ENCODE measurements at places on chromosomes 2 and 18. TPM values are rescaled to one million over a fixed set of nuclear protein-coding genes. Genes with fewer than 3 reads are reported as not detected.

GRCh38 chr2:231393149-231394131 lies 2.1 kb upstream of the B3GNT7 start:
- peak; percentile 47 for DNase-seq

GRCh38 chr2:42794271-42795046 lies 2.1 kb upstream of the HAAO start:
- peak; percentile 32 for DNase-seq

DNA sequence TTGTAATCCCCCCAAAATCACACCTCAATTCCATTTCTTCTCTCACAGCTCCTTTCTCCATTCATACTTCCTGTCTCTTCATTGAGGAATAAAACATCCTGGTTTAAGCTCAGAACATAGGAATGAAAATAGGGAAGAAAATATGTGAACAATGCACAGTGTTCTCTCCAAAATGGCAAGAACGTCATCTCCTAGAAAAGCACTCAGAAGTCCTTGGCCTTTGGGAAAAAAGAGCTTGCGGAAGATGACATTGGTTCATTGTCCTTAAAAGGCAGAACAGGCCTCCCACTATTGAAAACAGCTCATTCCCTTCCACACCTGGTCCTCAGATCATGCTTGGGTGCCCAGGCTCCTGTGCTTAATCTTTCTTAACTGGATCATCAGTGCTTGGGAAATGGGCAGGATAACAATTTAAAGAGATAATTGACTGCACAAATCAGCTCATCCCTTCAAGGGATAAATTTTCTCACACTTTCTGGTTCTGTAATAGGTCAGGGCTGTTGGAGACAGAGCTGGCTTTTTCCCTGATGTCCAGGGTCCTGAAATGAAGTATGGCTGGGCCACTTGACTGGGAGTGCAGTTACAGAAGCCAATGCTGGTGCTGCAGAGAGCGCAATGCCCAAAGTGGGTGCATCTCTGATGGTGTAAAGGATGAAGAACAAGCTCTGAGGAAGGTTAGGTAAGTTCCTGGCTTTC lies 69.2 kb downstream of the MARCHF4 start:
- no peak for DNase-seq

The SOWAHC gene
- polyA plus RNA-seq, result 2.4 TPM

DNA sequence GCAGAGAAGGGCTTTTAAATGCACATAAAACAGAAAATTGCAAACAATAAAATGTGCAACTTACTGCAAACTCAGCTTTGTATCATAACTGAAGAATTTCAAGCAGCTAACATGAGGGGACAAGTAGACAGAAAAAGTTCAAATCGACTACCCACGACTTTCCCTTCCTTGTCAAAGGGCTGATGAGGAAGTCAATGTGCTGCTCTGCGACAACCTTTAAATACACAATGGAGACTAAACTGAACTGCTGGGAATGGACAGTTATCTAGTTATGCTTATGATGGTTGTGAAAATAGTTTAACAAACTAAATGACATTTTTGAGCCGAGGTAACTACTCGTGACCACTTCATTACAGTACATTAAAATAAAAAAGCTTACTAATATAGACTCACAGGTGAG lies 84.1 kb downstream of the INO80D start:
- DNase-seq, result no peak

GRCh38 chr2:203830304-203831055 lies 37.1 kb upstream of the CTLA4 start:
- DNase-seq, result no peak

DNA sequence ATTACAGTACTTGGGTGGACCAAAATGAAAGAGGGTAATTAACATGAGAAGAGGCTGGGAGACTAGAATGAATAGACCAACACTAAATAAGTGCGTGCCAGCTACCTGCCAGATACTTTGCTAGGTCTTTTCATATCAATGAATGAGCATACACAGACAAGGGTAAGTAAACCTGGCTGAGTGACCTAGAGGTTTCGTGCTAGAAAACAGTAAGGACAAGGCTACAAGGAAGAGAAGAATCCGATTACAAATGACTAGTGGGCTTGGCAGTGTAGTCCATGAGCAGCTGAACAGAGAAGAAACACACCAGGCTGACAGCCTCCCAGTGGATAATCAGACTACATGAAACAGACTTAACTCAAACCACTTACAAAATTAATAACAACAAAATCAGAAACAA lies 64.6 kb downstream of the THADA start:
- DNase-seq, result no peak

- no peak for DNase-seq
These were observed 651.3 kb upstream of the LINC00305 start for GRCh38 chr18:64800151-64800550.

The MROH2A gene
- polyA plus RNA-seq, result 0.02 TPM

The MERTK gene
- polyA plus RNA-seq, result 9.6 TPM

Data from SK-N-SH (cell line).